ENCODE measurements at places on chromosomes 6 and 20.

DNA sequence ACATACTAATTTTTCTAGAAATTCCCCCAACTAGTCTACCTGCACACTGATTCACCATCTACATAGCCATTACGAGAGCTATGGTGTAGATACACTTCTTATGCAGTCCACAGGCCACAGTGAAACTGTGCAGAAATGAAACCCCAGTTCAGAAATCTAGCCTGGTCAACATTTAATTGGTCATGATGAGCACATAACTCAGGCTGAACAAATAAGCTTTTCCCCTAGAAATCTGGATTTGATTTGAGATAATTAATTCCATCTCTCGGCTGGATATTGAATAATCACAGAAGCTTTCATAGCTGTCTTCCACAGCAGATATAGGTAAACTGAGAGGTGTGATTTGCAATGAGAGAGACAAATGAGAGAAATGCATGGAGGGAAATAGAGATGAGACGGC lies 22.6 kb upstream of the TINAG start:
- no peak for DNase-seq

GRCh38 chr6:113067612-113068275 lies 720.6 kb downstream of the RFPL4B start:
- DNase-seq = peak; percentile 44

DNA sequence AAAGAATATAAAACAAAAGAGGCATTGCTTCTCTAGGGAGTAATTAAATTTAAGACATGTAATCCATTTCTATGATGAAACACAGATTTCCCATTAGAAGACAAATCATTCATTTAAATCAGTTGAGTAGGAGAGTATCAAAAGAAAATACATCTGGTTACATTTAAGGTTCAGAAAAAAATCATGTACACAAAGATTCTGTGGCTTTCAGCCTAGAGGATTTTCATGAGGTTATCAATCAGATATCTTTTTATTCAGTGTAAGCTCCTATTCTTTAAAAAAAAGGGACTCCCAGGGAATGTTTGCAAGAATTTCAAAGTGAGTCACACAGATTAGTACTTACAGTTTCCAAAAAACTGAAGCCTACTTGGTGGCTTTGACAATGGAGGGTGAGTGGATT lies 24.9 kb downstream of the COL21A1 start:
- peak; percentile 65 for DNase-seq

- DNase-seq = no peak
These were observed 13.0 kb downstream of the ZNF451 start for GRCh38 chr6:57102976-57103375.

DNA sequence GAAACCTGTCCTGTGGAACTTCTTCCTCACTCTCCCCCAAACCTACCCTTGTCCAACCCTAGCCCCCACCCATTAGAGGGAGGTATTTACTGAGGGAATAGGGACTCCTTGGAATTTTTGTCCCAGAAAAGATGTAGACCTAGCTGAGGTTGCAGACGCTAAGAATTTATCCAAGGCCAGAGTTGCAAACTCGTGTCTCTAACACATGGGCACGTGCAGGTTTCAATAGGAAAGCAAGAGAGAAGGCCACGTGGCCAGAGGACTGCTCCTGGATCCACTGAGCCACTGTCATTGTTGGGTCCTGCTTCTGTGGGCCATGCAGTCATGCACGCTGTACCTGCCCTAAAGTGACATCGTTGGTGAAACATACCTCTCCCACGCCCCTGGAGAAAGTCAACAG lies 243.4 kb upstream of the KCNG1 start:
- no peak for DNase-seq

GRCh38 chr20:52054123-52054522 lies 137.5 kb downstream of the ZFP64 start:
- DNase-seq = no peak

DNA sequence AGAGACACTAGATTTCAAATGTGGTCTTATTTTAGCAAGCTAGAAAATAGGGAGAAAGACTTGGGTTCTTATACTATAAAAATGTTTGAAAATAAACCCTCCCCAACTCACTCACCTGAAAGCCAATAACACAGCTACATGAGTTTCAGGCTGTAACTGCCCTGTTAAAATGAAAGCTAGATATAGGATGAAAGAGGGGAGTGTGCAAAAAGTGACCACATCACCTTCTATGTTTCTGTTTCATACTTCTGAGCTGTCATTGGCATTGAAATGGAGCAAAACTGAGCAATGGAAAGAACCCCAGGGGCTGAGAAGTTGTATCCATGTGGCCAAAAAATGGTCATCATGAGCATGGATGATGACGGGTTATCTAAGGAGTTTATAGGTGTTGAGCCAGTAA lies 148.1 kb upstream of the TENT5A start:
- DNase-seq = no peak

DNA sequence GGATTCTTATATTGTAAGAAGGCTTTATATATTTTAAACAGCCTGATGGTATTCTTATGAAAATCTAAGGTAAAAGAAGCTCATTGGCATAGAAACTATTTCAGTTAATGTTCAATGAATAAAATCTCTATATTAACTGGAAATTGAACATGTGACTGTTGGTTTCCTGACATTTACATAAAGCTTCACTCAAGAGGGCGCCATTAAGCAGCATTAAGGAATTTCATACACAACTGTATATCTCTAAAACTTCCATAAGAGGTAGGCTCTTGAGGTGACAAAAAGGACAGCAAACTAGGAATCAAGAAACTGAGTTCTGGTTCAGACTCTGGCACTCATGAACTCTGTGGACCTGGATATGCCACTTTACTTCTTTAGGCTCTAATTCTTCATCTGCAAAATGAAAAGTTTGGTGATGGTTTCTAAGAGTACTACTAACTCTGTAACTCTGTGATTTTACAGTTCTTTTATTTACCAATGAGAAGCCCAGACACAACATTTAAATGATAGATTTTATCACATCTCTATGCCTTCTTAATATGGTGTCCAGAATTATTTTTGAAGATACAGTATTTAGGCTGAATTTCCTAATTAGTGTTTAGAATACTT lies 147.5 kb downstream of the FLRT3 start:
- DNase-seq = peak; percentile 73

GRCh38 chr20:6506906-6507305 lies 260.6 kb upstream of the BMP2 start:
- no peak for DNase-seq

GRCh38 chr20:48933017-48933766 lies 11.7 kb downstream of the ARFGEF2 start:
- DNase-seq = no peak

- DNase-seq = peak; percentile 57
These were observed 90.7 kb downstream of the CD24 start for GRCh38 chr6:106883808-106884262.

DNA sequence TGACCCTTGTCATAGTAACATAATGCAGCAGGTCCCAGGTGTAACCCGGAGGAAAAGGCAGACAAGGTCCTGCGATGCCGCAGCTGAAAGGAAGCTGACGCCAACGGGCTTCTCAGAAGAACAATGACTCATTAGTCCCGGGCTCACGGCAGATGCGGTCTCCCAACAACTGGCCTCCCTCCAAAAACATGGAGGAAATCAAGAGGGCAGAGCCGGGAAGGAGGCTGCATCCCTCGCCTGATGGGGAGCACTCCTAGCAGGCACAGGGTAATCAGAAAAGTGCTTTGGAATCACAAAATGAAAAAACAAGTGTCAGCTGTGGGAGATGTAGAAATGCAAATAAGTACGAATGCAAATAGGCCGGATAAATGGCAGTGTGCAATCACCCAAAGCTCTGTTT lies 165.2 kb upstream of the AGPAT4 start:
- peak; percentile 6 for DNase-seq

- DNase-seq = no peak
These were observed 636.3 kb downstream of the UTRN start for GRCh38 chr6:144921206-144921975.

- DNase-seq = no peak
These were observed 569.7 kb upstream of the CITED2 start for GRCh38 chr6:139944131-139944530.

DNA sequence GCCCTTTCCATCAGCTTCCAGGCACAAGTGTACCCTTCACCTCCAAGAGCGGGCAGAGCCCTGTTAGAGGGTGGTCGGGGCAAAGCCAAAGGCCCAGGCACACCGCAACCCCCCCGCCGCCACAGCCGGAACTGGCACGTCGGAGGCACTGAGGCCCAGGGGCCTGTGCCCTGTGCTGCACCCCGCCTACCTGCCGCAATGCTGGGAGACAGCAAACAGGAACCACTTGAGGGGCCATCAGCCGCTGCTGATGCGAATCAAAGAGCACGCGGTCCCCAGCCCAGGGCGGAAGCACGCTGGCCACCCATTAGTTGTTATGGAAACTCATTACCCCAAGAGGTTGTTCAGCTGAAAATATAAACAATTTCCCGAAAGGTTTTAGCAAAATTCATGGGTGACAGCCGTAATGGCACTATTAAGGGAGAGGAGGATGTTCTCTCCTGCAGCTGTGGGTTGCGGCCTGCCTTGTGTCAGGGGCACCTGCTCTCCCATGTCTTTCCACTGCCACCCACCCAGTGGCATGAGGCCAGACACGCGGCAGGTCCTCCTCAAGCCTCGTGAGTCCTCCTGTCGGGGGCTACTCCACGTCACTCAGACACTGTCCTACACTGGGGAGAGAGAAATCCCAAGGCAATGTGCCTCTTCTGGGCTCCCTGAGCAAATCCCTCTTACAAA lies 65.3 kb downstream of the EDN3 start:
- no peak for DNase-seq

DNA sequence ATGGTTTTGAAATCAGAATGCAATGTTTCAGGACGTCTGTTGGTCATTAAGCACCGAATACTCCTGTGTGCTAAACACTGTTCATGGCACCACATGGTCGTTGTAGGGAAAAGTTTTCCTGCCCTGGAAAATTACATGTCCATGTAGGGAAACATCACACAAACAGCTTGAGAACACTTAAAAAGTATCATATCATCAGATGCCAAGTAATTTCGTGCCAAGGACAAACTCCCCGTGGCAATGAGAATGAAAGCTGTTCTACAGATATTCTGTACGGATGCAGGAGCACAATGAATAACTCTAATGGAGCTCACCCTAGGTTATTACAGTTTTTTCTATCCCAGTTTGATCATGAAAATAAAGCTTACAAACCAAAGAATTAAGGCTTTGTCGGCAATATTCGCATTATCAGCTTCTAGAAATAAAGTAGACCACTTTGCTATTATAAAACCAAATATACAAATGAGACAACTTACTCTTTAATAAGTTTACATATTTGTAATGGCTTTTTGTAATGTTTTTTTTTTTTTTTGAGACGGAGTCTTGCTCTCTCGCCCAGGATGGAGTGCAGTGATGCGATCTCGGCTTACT lies 4.6 kb upstream of the DST start:
- DNase-seq = no peak

DNA sequence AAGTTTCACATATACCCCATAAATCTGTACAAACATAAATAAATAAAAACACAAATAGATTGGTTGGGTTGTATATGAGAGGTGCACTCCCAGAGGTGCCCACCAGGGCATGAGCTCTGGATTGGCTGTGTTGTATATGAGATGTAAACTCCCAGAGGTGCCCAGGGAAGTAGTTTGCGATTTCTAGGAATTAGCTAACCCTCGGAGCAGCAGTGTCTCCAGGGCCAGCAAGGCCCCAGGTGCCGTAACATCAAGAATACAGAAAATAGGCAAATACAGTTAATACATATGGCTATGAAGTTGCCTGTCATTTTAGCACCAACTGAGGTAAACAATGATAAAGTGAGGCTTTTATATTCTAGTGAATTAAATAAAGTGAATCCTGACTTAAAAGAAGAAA lies 5.4 kb upstream of the GINM1 start:
- DNase-seq = no peak

GRCh38 chr6:26318459-26319404 lies 46.3 kb upstream of the BTN3A2 start:
- DNase-seq = no peak

GRCh38 chr6:87407561-87407900 lies 241 bp upstream of the CFAP206 start:
- DNase-seq = no peak

- DNase-seq = no peak
These were observed 20.9 kb downstream of the IGF2R start for GRCh38 chr6:159989492-159990480.

GRCh38 chr6:134123666-134124208 lies 71.3 kb upstream of the SLC2A12 start:
- peak; percentile 63 for DNase-seq

GRCh38 chr6:13918686-13919250 lies 6.0 kb upstream of the RNF182 start:
- no peak for DNase-seq

DNA sequence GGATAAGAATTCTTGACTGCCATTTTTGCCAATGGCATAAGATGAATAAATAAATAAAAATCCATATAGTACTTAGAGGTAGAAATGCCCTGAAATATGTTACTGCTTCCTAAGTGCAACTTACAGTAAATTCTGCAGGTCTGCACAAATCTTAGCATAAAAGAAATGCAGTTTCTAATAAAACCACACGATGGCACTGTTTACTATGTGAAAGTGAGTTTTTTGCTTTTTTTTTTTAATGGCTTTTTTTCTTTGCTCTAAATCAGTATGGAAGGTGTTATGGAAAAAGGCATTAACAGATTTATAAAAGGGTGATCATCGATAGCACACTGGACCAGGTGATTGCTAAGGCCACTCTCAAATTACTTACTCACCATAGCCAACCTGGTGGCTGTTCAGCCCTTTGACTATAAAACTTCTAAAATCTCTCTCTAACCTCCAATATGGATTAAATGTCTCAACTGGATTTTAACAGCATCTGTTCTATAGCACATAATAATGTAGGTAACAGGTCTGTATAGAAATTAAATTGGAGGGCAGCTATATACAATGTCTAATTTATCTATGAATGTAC lies 45.8 kb downstream of the AHI1 start:
- peak; percentile 49 for DNase-seq

DNA sequence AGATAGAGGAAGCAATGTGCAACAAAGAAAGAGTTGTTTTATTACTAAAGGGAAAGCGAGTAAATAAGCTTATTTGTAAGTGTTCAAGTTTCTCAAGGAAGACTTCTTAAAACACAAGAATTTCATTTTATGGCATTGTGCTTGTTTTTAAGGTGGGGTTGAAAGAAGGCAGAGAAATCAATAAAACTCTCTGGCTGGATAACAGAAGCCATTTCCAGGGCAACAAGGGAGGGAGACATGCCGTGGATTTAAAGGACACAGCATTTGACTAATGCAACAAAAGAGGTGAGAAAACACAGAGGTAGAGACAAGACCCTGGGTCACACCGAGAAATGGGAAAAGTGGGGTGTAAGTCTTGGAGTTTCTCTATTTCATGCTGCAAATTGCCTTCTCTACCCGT lies 28.8 kb upstream of the GMPR start:
- no peak for DNase-seq

GRCh38 chr6:75431379-75431778 lies 62.2 kb downstream of the FILIP1 start:
- DNase-seq = peak; percentile 60

DNA sequence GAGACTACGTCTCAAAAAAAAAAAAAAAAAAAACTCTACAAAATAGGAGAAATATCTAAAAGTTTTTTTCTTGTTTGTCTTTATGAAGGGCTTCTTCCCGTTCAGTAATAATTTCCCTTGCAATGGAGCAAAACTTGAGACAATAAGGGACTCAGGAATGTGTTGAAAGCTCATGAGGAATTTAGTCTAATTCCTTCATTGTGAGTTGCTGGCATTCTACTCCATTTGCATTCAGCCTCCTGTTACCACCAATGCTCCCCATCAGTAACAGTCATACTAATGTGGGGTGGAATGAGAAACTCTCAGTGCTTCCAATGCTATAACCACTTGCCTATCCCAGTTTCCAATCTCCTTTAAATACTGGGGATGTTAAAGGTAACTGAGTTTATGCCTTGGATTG lies 576.7 kb upstream of the AGPAT4 start:
- DNase-seq = no peak

GRCh38 chr6:131756039-131756438 lies 45.2 kb upstream of the CTAGE9 start:
- no peak for DNase-seq
